Adipocyte (in vitro differentiated cells): ENCODE measurements at places on chromosomes 1 and 21.

- no peak for DNase-seq
Measured at GRCh38 chr1:109828756-109829505, 65.2 kb upstream of the EPS8L3 start.

- no peak for DNase-seq
Measured at GRCh38 chr1:236029428-236029940, 35.4 kb downstream of the NID1 start.

- DNase-seq: no peak
Measured at GRCh38 chr1:110340207-110340468, 961 bp downstream of the RBM15 start.

DNA sequence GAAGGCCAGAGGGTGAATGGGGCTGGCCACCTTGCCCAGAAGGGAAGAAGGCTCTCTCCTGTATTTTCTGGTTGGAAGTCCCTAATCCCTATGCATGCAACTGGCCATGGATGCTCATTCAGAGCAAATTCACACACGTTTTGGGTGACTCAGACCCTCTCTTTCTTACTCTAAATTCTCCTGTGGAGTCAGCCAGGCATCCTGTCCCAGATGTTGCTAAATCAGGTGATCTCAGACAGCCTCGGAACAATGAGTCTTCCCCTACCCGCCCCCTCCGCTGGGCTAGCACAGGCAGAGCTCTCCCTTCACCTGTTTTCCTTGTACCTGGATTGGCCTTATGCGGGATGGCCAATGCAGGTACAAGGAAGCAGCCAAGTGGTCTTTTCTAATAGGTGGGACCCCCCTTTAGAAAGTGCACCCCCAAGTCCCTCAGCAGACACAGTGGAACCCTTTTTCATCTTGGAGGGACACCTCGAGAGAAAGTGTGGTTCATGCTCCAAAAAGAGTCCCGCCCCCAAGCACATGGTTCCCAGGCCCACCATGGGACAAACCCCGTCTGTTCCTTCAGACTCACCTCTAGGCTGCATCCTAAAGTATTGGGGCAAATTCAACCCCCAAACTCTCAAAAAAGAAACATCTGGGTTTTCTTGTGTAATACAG, 8.6 kb downstream of the S100A6 start:
- no peak for DNase-seq

- no peak for DNase-seq
Measured at GRCh38 chr1:29695803-29696202, 459.5 kb downstream of the PTPRU start.

GRCh38 chr1:171715813-171716251, 26.0 kb downstream of the VAMP4 start:
- DNase-seq: peak; percentile 68

DNA sequence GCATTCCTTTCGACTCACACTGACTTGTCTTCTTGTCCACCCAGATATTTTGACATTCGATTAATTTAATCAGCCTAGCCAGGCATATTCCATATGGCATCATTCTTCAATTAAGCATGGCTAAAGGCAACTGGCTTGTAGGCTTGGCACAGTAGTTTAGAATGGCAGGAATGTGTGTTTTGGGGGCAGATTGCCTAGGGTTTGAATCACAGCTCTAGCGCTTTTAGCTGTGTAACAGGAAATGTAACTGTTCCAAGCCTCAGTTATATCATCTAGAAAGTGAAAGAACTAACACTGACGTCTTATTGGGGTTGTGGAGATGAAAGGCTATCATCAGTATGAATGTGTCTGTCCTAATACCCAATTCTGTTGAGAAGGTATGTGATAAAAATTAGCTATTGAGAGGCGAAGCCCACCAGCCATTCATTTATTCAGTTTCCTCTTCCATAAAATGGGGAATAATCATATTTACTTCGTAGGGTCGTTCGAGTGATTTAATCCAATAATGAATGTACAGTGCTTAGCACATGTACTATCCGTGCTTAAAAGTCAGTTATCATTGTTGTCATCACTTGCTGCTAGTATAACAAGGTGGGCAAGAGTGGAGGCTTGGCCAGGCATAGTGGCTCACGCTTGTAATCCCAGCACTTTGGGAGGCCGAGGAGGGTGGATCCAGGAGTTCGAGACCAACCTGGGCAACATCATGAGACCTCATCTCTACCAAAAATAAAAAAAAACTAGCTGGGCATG, 41.6 kb upstream of the GRHL3 start:
- DNase-seq: peak; percentile 38

GRCh38 chr1:175717610-175718540, 25.5 kb downstream of the TNR start:
- no peak for DNase-seq

GRCh38 chr1:93352376-93352775, 6.7 kb downstream of the DR1 start:
- no peak for DNase-seq

GRCh38 chr1:176559878-176560277, 96.9 kb downstream of the PAPPA2 start:
- peak; percentile 87 for DNase-seq

DNA sequence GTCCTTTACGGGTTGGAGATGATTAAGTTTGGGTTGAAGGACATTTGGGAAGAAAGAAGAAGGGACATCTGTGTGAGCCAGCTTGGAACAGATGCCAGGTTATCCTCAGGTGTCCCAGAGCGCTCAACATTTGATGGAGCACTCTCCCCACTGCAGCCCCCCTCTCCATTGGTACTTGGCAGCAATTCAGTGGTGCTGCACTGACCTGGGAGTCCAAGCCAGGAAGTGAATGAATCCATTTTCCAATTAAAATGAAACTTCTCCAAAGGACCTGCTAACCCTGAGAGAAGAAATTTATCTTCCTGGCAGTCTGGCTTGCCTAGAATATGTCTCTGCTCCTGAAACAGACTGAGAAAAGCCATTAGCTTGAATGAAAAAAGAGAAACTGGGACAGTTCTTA, 67.1 kb downstream of the FGGY start:
- no peak for DNase-seq
